Esophagus muscularis mucosa (tissue), 4 donors: ENCODE measurements at places on chromosomes 4 and X.

DNA sequence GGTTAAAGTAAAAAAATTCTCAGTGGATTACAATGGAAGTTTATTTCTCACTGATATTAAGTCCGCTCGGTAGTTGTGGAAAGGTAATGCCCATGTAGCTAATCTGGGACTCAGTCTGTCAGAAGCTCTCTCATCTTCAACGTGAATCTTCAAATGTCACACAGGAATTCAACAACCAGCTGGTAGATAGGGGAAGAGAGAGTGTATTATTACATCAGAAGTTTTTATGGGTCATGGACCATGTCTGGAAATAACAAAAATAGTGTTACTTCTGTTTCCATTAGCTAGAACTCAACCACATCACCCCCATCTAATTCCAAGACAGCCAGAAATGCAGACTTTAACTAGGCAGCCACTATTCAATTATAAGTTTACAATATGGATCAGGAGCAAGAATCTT is 506.1 kb upstream of the HTR2C start:
- no peak for DNase-seq

DNA sequence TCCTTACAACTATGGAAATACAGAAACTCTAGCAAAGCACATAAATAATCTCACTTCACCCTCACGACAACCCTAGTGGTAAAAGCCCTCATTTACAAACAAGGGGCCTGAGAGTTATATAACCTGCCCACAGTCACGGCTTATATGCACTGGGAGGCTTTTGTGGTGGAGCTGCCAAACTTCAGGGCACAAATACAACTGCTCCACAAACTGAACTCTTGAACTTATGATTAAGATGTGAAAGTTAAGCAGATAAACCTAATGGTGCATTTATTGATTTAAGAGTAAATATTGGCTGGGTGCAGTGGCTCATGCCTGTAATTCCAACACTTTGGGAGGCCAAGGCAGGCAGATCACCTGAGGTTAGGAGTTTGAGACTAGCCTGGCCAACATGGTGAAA is 19.0 kb downstream of the SLC2A9 start:
- no peak for DNase-seq

GRCh38 chr4:121198251-121198650 is 34.1 kb upstream of the TNIP3 start:
- DNase-seq: no peak

GRCh38 chr4:138445098-138445497 is 202.9 kb upstream of the SLC7A11 start:
- DNase-seq: no peak

GRCh38 chrX:69896046-69896445 is 153.7 kb downstream of the AWAT2 start:
- no peak for DNase-seq

DNA sequence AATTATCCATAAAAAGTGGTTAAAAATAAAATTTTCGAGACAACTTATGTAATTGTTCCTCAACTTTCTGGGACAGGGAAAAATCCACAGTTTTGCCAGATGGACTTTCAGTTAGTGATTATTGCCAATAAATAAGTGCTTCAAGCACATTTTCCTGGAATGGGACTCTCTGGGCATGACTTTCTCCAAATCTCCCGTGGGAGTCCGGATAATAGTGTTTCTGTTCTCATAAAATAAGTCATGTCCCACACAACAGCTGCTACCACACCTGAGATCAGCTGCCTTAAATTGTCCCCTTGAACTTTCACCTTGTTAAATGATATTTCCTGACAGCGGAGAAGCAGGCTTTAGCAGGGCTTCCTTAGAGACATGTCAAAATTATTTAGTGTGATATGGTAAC is 133.4 kb upstream of the NAP1L5 start:
- no peak for DNase-seq

- DNase-seq: no peak
Measured at GRCh38 chr4:12118651-12119213, 690.0 kb upstream of the HS3ST1 start.

DNA sequence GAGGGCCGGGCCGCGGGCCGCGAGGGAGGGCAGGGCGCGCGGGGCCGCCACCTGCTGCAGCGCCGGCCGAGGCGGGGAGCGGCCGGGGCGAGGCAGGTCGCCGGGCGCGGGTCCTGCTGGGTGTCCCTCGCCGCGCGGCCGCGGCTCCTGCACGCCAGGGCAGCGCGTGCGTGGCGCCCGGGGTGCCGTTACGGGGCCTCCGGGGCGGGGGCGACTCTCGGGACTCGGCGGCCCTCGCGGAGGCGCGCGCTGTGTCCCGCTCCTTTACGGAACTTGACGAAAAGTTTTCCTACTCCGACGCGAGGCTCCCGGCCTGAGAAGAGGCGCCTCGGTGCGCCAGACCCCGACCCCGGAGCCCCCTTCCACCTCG is 329 bp downstream of the TBC1D14 start:
- no peak for DNase-seq

- no peak for DNase-seq
Measured at GRCh38 chr4:164424846-164425245, 329.1 kb upstream of the SMIM31 start.

DNA sequence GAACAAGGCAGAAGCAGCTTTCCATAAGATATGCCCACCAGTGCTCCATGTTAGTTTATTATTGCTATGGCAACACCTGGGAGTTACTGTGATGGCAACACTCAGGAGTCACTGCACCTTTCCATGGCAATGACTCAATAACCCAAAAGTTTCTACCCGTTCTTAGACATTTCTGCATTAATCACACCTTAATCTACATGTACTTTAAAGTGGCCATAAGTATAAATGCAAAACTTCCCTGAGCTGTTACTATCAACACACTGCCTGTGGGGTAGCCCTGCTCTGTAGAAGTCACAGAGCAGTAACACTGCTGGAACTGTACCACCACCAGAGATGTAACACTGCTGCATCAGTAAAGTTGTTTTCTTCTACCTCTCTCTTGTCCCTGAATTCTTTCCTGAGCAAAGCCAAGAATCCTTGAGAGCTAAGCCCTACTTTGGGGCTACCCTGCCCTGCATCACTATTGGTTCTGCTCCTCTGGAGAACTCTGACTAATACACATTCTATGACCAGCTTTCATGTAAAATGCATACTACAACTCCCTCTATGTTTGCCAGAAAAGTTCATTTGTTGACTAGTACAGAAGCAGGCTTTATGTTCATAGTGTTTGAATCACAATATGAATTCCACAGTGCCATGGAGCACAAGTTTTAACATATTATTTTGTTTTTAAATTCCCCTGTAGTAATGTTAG is 43.5 kb upstream of the GPR174 start:
- DNase-seq: no peak

DNA sequence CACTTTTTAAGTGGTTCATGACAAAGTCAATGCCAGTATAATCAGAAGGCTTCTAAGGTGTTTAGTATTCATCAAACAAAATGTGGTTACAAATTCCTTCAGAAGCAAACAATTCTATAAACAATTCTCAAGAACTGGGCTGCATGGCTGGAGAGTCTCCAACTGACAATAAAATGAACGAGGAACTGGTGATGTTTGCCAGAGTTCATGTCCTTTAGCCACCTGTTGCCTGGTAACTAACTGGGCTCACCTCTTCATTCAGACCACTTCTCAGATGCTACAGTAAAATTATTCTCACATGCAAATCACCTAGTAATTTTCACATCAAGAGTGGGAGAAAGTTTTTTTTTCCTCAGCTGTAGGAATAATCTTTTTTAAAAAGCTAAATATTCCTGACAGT is 53.3 kb downstream of the CAMK2D start:
- no peak for DNase-seq

DNA sequence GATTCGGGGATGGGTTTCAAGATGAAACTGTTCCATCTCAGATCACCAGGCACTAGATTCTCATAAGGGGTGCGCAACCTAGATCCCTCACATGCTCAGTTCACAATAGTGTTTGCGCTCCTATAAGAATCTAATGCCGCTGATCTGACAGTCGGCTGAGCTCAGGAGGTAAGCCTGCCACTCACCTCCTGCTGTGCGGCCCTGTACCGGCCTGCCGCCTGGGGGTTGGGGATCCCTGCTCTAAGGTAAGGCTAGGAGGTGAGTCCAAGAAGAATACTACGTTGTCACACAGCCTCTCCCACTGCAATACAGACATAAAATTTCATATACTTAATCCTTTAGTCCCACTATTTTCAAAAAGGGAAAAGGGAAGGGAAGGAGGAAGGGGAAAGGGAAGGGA is 213.4 kb upstream of the HCCS start:
- no peak for DNase-seq

DNA sequence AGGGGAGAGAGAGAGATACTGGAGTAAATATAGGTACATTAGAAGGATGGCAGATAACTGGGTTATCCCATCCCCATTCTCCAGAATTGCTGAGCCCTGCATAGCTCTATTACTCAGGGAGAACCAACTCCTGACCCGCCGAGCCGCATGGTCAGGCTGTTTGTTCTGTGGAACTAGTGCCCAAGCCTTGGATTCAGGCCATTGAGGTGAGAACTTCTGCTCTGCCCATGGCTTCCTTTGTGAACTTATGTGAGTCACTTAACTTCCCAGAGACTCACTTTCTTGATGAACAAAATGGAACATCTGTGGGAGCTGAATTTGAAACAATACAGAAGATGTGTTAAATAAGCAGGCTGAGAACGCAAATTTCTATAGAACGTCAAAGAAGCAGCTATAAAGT is 54.2 kb downstream of the SPATA18 start:
- no peak for DNase-seq

GRCh38 chr4:18676526-18676915 is 655.0 kb upstream of the LCORL start:
- DNase-seq: no peak

DNA sequence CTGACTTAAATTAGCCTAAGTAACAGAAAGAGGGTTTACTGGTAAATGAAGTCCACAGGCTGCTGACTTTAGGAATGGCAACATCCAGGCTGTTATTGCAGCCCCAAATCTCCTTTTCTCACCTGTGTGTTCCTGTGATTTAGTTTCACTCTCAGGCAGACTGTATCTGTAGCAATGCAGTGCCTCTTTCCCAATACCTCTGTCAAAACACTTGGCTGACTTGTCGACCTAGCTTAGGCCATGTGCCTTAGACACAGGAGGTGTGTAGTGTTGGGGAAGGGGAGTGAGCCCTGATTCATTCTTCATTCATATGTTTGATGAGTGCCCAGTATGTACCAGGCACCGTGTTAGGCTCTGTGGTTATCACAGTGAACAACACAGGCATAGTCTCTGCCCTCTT is 46.9 kb downstream of the JADE3 start:
- no peak for DNase-seq

- no peak for DNase-seq
Measured at GRCh38 chr4:157838366-157838765, 334.5 kb downstream of the GASK1B start.

DNA sequence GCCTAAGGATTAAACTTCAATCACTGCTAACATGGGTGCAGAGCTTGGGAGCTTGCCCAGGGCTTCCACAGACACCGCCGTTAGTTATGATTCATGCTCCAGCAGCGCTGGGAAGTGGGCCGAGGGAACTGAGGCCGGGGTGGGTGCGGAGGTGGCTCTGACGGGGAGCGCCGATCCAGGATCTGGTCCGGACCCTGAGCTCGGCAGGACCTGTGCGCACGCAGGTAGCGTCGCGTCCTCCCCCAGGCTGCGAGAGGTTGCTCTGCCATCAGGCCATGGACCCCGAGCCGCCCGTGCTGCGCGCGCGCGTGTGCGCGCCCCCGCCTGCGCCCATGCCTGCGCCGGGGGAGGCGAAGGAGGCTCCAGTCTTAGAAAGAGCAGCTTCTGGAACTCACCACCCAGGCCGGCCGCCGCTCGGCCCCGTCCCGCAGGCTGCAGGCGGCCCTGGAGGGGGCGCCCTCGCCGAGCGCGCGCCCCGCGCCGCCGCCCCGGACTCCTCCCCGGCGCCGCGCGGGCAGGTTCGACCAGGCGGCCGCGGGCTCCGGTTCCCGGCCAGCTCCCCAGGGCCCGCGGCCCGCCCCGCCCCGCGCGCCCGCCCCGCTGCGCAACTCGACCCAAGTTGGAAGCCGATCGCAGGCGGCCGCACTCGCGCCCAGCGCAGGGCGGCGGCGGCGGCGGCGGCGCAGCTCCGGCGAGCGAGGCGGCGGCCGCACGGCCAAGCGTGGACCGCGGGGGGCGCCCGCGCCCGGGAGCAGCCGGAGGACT is 732 bp upstream of the ADRA2C start:
- DNase-seq: no peak

DNA sequence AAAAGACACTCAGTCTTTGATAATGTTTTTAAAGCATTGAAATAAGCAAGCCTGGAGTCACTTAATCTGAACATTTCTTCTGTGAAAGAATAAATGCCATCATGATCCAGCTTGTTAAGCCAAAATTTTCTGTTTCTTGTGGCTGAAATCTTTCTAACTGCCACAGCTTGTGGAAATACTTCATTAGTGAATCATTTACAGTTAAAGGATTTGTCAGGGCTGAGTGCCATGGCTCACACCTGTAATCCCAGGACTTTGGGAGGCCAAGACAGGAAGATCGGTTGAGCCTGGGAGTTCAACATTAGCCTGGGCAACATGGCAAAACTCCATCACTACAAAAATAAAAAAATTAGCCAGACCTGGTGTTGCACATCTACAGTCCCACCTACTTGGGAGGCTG is 93.3 kb upstream of the PDE5A start:
- DNase-seq: no peak

DNA sequence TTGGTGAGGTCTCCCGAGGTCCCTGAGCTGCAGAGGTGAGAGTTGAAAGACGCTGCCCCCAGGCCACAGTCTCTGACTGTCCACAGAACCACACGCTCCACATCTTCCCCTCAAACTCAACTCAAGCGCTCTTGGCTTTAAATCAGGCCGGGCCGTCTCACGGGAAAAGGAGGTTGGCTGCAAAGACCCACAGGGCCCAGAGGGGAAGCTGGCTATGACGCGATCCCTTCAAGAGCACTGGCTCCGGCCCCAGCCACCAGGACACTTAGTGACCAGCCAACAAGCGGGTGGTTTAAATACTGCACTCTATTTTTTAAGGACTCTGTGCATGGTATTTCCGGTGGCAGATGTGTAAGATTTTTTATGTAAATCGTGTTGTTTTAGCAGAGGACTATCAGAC is 19.9 kb downstream of the LRPAP1 start:
- DNase-seq: no peak

- no peak for DNase-seq
Measured at GRCh38 chrX:16462912-16463311, 187.0 kb upstream of the S100G start.

DNA sequence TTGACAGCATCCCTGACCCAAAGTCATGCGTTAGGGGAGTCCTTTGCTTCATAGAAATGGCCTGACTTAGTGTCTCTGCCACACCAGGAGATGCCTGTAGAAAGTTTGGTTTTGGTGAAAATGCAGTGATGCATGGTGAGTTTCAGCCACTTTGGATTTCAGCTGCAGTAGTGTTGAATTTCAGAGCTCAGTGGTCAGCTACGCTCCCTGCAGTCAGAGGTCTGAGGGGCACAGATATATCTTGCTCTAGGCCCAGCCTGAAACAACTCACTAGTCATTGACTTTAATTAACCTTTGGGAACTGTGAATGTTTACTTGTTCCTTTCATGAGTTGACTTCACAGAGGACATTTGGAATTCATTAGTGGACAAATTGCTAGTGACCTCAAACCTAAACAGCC is 17.5 kb downstream of the RBMX2 start:
- no peak for DNase-seq

GRCh38 chr4:83010111-83010521 is 507 bp downstream of the LIN54 start:
- no peak for DNase-seq

GRCh38 chr4:142845293-142846107 is 601 bp downstream of the INPP4B start:
- DNase-seq: no peak

- DNase-seq: no peak
Measured at GRCh38 chr4:166044871-166045270, 171.8 kb downstream of the TLL1 start.
